ENCODE measurements at places on chromosomes 5 and 9. TPM values are rescaled to one million over a fixed set of nuclear protein-coding genes. Genes with fewer than 3 reads are reported as not detected.

NIPBL gene
- polyA plus RNA-seq: 32.3 TPM

GABBR2 gene
- polyA plus RNA-seq: not detected

IGIP gene
- 1.7 TPM for polyA plus RNA-seq

HAPLN1 gene
- not detected for polyA plus RNA-seq

CAMSAP1 gene
- 4.1 TPM for polyA plus RNA-seq

TMEM252 gene
- not detected for polyA plus RNA-seq

LRRC19 gene
- not detected for polyA plus RNA-seq

KCNN2 gene
- polyA plus RNA-seq: not detected

GLRA1 gene
- not detected for polyA plus RNA-seq

FAM78A gene
- polyA plus RNA-seq: 0.51 TPM

CDC26 gene
- polyA plus RNA-seq: 20.2 TPM

- peaks cover 1% of the 10 kb centered on the region for H3K36me3 ChIP-seq
- H3K27me3 ChIP-seq: no peaks in the 10 kb centered on the region
- no peaks in the 10 kb centered on the region for H3K4me1 ChIP-seq
- no peak overlapping the region for H3K27ac ChIP-seq
These were observed 80.2 kb downstream of the STX17 start for GRCh38 chr9:99986642-99987041.

DNA sequence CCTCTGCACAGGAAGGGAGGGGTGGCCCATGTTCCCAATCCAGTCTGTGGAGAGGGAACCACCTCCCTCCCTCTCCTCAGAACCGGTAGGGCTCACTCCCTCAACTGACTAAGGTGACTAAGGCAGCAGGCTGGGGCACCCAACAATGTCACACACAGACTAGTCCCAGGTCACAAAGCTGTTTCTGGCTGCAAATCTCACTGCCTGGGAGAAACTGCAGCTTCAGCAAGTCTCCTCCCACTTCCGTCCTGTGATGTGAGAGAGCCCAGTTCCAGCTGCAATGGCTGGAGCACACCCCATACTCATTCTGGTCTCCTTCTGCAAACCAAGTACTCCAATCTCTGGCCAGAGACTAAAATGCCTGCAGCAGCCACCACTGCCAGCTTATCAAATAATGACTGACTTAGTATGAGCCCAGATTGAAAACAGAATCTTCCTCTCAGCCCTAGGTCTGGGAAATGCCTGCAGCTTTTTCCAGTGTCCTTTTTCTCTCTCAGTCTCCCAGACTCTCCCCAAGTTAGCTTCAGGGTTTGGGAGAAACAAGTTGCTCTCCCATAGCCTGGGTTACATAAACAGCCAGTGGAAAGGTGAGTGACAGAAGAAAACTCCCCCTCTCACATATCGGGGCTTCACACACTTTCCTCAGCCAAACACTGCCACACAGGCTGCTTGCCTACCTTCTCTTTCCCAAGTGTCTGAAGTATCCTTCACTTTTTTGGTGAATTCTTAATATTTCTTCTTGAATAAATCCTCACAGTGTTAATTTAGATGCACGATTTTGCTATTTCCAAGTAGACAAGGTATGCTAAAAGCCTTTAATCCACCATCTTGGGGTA, 247.4 kb upstream of the RASA1 start:
- no peak for DNase-seq
- H3K36me3 ChIP-seq: no peaks in the 10 kb centered on the region

DNA sequence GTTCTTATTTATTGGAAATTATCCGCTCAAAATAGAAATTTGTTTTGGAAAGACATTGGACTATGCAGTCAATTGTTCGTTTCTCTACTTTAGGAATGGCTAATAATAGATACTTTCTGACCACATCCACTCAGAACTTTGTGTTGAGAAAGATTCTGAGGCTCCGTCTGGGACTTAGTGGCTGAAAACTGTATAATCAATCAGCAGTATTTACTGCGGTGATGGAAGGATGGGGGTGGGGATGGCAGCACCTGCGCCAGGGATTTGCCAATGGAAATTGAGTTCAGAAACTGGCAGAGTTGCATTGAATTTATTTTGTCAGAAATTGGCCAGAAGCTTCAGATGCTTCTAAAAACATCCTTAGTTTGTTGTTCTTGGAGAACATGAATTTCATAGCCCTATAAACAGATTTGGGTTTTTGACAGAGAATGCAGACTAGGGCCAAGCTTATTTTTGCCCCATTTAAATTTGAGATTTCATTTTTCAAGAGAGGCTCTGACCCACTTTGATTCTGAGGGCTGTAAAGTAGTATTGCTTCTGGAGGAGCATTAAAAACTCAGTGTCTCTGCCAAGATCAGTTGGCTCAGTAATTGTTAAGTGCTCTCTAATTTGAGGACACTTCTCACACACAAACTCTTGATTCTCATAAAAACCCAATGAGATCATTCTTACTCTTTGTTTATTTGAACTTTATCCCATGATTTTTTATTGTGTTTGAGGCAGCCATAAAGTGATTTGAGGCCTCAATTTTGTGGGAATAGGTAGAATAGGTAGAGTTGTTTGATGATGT, 215.1 kb downstream of the CD180 start:
- H3K4me3 ChIP-seq: no peak overlapping the region
- H3K36me3 ChIP-seq: no peaks in the 10 kb centered on the region
- 0 out of 3 replicates have a peak, but pooled peaks cover 4% of the 10 kb centered on the region for H3K27me3 ChIP-seq
- no peak overlapping the region for H3K27ac ChIP-seq

DNA sequence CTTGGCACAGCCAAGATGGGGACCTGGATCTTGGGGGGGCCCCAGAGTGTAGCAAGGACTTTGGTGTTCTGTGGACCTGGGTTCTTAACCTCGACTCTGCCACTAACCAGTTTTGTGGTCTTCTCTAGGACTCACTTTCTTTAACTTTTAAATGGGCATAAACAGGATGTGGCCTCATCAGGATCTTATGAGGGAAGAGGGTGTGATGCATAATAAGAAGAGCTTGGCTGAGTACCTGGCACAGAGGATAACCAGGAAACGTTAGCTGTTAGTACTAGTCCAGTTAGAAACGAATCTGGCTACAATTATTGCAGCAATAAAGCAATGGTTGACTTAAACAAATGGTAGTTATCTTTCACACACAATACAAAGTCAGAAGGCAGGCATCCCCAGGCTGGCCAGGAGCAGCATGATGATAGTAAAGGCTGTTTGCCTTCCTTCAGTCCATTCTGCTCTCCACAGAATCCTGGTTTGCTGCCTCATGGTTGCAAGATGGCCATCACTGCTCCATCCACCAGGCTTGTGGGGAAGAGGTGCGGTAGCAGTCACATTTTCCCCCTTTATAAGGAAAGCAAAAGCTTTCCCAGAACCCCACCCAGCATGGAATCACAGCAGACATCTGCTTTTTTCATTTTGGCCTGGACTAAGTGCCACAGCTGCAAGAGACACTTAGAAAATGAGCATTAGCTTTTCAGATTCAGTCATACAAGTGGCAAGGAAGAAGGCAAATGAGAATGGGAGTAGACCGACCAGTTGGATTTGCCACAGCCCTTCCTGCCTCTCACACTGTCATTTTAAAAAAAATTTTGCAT, 225.0 kb downstream of the AOPEP start:
- peaks cover 39% of the 10 kb centered on the region for H3K4me1 ChIP-seq
- no peaks in the 10 kb centered on the region for H3K36me3 ChIP-seq
- H3K27me3 ChIP-seq: no peaks in the 10 kb centered on the region
- peak overlapping the region; percentile 34 for H3K27ac ChIP-seq
- no peak for DNase-seq
- H3K4me3 ChIP-seq: no peak overlapping the region

- H3K36me3 ChIP-seq: no peaks in the 10 kb centered on the region
- no peak overlapping the region for H3K27ac ChIP-seq
- H3K27me3 ChIP-seq: no peaks in the 10 kb centered on the region
- H3K4me3 ChIP-seq: no peak overlapping the region
- no peak for DNase-seq
These were observed 7.7 kb downstream of the ASPN start for GRCh38 chr9:92474587-92474986.

GRCh38 chr5:82046276-82046647, 74.4 kb downstream of the ATG10 start:
- H3K27me3 ChIP-seq: no peaks in the 10 kb centered on the region
- no peak overlapping the region for H3K4me3 ChIP-seq
- H3K4me1 ChIP-seq: no peaks in the 10 kb centered on the region
- H3K27ac ChIP-seq: no peak overlapping the region

GRCh38 chr5:176647843-176648473, 674 bp downstream of the TSPAN17 start:
- H3K4me1 ChIP-seq: peaks cover 21% of the 10 kb centered on the region
- DNase-seq: no peak
- H3K4me3 ChIP-seq: peak overlapping the region; percentile 79
- peaks cover 7% of the 10 kb centered on the region for H3K27me3 ChIP-seq

- no peak overlapping the region for H3K27ac ChIP-seq
- no peak for DNase-seq
- no peaks in the 10 kb centered on the region for H3K36me3 ChIP-seq
- H3K4me1 ChIP-seq: no peaks in the 10 kb centered on the region
These were observed 443.5 kb downstream of the PLK2 start for GRCh38 chr5:58016358-58016757.

DNA sequence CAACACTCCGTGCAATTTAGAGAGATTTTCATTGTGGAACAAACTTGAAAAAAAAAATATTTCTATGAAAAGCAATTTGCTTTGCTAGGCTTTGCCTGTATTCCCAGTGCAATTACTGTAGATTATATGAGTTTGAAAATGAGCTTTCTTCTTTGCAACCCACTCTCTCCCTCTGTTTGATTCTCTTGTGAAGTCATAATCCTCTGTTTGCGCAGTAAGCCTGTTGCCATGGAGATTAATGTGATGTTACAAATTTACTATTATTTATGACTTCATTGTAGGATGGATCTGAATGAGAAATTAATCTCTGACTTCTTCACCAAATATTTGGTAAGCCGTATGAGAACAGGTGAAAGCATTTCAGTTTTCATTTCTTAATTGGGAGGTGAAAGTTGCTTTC, 320.3 kb downstream of the SPATA31D1 start:
- H3K36me3 ChIP-seq: no peaks in the 10 kb centered on the region
- no peak for DNase-seq
- no peak overlapping the region for H3K4me3 ChIP-seq
- no peaks in the 10 kb centered on the region for H3K27me3 ChIP-seq

GRCh38 chr9:38286357-38286756, 106.1 kb upstream of the ALDH1B1 start:
- no peak overlapping the region for H3K4me3 ChIP-seq
- no peaks in the 10 kb centered on the region for H3K36me3 ChIP-seq
- no peaks in the 10 kb centered on the region for H3K4me1 ChIP-seq
- H3K27me3 ChIP-seq: peaks cover 2% of the 10 kb centered on the region

DNA sequence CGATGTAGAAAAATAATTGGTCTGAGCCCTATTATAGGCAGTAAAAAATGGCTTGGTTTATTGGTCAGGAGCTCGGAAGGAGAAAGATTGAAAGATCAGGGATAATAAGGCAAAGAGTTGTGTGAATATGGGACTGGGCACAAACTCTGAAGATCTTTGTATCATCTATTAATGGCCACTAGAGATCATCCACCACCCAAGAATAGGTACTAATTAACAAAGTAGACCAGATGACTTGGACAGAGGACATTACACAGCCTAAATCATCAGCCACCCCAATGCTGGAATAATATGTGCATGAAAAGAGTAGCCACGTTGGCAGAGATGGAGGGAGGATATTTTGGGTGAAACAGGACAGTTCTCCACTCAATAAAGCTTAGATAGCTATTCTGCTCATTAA, 364.1 kb downstream of the EFNA5 start:
- no peaks in the 10 kb centered on the region for H3K27me3 ChIP-seq
- DNase-seq: no peak
- no peak overlapping the region for H3K4me3 ChIP-seq
- no peaks in the 10 kb centered on the region for H3K36me3 ChIP-seq

GRCh38 chr5:10503997-10504793, 59.7 kb upstream of the ANKRD33B start:
- H3K36me3 ChIP-seq: no peaks in the 10 kb centered on the region
- no peak overlapping the region for H3K4me3 ChIP-seq
- H3K4me1 ChIP-seq: peaks cover 17% of the 10 kb centered on the region
- peak; percentile 41 for DNase-seq

DNA sequence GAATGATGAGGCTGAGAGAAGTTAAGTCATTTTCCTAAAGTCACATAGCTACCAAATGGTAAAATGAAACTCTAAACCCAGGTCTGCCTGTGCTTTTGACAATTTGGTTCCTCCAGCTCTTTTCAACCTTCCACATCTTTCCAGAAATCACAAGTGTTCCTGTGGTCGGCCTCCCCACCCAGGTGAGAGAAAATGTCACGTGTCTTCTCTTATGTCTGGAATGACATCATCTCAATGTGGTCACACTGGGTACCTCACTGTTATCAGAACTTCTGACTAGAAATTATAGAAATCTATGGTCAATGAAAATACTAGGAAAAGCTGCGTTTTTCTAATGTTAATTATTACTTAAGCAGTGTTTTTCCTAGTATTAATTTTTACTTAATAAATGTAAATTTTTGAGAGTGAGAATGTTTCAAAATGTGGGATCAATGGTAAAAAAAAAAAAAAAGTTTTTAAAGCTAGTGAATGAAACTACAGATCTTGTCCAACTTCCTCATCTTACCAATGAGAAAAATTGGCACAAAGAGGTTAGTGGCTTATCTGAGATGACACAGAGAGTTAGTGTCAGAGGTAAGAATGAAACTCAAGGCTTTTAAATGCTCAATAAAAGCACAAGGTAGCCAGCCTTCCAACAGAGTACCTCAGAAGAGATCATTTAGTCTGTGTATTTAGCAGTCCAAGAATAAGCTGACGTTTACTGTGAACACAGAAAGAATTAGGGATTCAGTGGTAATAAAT, 228.7 kb upstream of the NR4A3 start:
- H3K27ac ChIP-seq: no peak overlapping the region
- no peaks in the 10 kb centered on the region for H3K27me3 ChIP-seq
- H3K36me3 ChIP-seq: no peaks in the 10 kb centered on the region
- no peak overlapping the region for H3K4me3 ChIP-seq
- DNase-seq: no peak

GRCh38 chr9:750249-750967, 91.1 kb upstream of the DMRT1 start:
- H3K27me3 ChIP-seq: no peaks in the 10 kb centered on the region
- peaks cover 23% of the 10 kb centered on the region for H3K36me3 ChIP-seq
- H3K4me1 ChIP-seq: peaks cover 11% of the 10 kb centered on the region
- H3K4me3 ChIP-seq: no peak overlapping the region
- H3K27ac ChIP-seq: no peak overlapping the region

DNA sequence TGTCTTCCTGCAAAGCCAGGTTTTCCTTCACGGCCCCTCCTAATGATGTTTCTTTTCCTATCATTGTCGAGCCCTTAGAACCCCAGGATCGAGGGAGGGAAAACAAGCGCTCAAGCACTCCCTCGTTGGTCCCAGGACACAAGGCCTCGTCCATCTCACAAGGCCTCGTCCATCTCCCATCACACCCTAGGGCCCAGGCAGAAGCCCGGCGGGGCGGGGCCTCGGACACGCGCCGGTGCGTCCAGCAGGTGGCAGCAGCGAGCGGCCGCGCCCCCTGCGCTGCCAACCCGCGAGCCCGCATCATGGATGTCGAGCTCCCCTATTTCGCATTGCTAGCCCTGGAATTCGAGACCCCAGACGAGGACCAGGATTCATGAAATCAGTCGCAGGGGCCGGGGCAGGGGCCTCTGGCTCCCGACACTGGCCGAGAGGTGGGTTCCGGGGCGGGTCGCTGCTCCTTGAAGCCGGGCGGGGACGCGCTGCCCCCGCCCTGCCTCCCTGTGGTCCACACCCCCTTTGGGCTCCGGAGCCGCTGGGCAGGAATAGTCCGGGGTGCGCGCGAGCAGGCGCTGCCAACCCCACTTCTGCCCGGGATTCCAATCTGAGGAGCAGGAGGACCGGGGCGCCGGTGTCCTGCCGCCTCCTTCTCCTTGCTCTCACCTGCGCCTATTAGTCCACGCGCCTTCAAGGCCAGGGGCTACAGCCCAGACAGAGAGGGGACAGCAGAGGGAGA, at the start of gene ABLIM3:
TSS of gene ABLIM3 (plus strand) at position 270 of the 733 bp plus-strand sequence. CDS start 603 bp downstream, outside the sequence.
- H3K4me3 ChIP-seq: peak within 1 kb of the TSS; percentile 71
- H3K27me3 ChIP-seq: peaks cover 11% of the 10 kb centered on the region
- H3K36me3 ChIP-seq: no peaks in the 10 kb centered on the region
- DNase-seq: no peak
- no peak within 1 kb of the TSS for H3K27ac ChIP-seq
